ENCODE measurements at places on chromosomes 16 and 17. TPM values are rescaled to one million over a fixed set of nuclear protein-coding genes. Genes with fewer than 3 reads are reported as not detected.

SBK1 gene
- total RNA-seq: not detected

STRADA gene
- total RNA-seq: 18.8 TPM

ZPBP2 gene
- total RNA-seq: not detected

EMC6 gene
- 17.4 TPM for total RNA-seq

CLEC18A gene
- 0.22 TPM for total RNA-seq

ICAM2 gene
- 1.2 TPM for total RNA-seq

SPIRE2 gene
- total RNA-seq: 1.1 TPM

RAB11FIP4 gene
- total RNA-seq: 0.66 TPM

PERCC1 gene
- total RNA-seq: not detected

MT4 gene
- not detected for total RNA-seq

SEPTIN1 gene
- 0.25 TPM for total RNA-seq

KRTAP9-2 gene
- total RNA-seq: not detected

GPATCH8 gene
- 24.2 TPM for total RNA-seq

TLCD3B gene
- total RNA-seq: 0.22 TPM

E4F1 gene
- 38.0 TPM for total RNA-seq

ADGRG1 gene
- total RNA-seq: 0.89 TPM

MYL4 gene
- total RNA-seq: not detected

SLC22A31 gene
- total RNA-seq: 0.25 TPM

OTOP2 gene
- total RNA-seq: not detected

SRSF1 gene
- total RNA-seq: 437 TPM

RPGRIP1L gene
- 17.4 TPM for total RNA-seq

CMTM2 gene
- total RNA-seq: not detected

GINS2 gene
- 21.0 TPM for total RNA-seq

IRX3 gene
- total RNA-seq: 0.12 TPM

WIPI1 gene
- 186 TPM for total RNA-seq

All from uterine smooth muscle cell (primary cell).